ENCODE measurements at places on chromosomes 4 and X.

GRCh38 chrX:31130457-31131220 is 58.8 kb upstream of the FTHL17 start:
- DNase-seq: no peak

DNA sequence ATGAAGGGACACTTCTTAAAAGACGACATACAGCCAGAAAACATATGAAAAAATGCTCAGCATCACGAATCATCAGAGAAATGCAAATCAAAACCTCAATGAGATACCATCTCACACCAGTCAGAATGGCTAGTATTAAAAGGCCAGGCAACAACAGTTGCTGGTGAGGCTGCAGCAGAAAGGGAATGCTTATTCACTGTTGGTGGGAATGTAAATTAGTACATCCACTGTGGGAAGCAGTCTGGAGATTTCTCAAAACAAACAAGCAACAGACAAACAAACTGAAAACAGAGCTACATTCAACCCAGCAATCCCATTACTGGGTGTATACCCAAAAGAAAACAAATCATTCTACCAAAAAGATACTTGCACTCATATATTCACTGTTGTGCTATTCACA is 197.9 kb downstream of the EVC2 start:
- DNase-seq: no peak

DNA sequence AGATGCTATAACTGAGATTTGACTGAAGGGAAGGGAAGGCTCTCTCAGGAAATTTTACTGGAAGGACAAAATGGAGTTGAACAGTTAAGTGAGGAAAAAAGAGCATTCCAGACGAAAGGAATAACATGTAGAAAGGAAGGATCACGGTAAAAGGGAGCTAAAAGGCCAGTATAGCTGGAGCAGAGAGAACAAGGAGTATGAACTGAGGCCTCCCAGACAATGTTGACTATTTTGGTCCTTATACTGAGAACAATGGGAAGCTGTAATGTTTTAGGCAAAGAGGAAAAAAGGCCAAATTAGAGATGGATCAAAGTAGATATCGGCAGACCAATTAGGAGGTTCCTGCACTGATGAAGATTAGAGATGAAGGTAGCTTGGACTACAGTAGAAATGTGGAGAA is 26.8 kb upstream of the SCD5 start:
- DNase-seq: no peak

DNA sequence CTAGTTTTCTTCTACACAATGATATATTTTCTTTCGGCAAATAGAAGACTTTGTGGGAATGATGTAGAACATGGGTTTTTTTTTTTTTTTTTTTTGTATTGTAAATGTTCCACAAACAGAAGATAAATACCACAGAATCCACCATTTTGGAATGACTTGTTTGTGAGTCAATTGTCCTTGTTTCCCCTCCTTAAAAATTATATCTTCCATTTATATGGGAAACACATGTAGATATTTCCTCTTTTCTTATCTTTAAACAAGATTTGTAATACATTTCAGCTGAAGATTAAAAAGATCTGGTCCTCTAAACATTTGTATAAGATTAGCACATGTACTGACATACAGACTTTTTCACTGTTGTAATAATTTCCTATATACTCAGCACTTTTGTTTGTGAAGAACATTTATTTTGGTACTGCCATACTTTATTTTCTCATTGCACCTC is 304.6 kb downstream of the SPRY1 start:
- no peak for DNase-seq

- no peak for DNase-seq
These were observed 644.1 kb upstream of the AGA start for GRCh38 chr4:178086320-178086719.

DNA sequence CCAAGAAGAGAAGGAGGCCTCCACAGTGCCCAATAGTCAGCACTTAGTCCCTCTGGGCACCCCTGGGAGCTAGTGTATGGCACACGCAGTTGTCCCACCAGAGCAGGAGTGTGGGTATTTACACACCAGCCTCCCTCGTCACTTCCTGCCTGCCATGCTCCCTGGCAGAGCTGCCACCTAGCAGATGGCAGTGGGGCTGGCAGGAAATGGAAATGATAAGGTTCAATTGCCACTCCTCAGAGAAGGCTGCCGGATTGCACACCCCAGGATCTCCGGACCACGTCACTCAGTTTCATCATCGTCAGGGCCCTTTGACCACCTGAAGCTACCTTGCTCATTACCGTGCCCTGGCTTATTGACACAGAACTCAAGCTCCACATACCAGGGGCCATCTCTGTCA is 173.3 kb upstream of the PSAPL1 start:
- DNase-seq: no peak

DNA sequence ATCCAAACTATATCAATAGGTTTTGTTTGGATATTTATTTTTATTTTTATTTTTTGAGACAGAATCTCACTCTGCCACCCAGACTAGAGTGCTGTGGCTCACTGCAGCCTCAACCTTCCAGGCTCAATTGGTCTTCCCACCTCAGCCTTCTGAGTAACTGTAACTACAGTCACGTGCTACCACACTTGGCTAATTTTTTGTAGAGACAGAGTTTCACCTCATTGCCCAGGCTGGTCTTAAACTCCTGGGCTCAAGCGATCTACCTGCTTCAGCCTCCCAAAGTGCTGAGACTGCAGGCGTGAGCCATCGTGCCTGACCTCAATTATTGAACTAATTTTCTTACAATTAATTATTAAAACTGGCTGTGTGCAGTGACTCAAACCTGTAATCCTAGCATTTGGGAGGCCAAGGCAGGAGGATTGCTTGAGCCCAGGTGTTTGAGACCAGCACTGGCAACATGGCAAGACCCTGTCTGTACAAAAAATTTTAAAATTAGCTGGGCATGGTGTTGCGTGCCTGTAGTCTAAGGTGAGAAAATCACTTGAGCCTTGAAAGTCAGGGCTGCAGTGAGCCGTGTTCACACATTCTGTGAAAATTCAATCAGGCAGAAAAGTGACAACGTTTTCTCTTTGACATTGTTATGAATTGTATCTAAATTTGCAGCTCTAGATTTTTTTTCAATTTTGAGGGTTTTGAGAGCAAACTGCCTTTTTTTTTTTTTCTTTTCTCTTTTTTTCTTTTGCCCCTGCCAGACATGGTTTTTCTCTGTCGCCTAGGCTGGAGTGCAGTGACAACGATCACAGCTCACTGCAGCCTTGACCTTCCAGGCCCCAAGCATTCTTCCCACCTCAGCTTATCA is 66.0 kb downstream of the UBE2K start:
- no peak for DNase-seq

GRCh38 chr4:6090931-6091330 is 72.7 kb upstream of the C4orf50 start:
- DNase-seq: no peak

- DNase-seq: no peak
These were observed 670.1 kb upstream of the LCORL start for GRCh38 chr4:18691431-18692200.

GRCh38 chrX:56314334-56314733 is 82.2 kb downstream of the KLF8 start:
- DNase-seq: no peak

- DNase-seq: no peak
These were observed 124.0 kb downstream of the PRDM5 start for GRCh38 chr4:120798570-120798969.

DNA sequence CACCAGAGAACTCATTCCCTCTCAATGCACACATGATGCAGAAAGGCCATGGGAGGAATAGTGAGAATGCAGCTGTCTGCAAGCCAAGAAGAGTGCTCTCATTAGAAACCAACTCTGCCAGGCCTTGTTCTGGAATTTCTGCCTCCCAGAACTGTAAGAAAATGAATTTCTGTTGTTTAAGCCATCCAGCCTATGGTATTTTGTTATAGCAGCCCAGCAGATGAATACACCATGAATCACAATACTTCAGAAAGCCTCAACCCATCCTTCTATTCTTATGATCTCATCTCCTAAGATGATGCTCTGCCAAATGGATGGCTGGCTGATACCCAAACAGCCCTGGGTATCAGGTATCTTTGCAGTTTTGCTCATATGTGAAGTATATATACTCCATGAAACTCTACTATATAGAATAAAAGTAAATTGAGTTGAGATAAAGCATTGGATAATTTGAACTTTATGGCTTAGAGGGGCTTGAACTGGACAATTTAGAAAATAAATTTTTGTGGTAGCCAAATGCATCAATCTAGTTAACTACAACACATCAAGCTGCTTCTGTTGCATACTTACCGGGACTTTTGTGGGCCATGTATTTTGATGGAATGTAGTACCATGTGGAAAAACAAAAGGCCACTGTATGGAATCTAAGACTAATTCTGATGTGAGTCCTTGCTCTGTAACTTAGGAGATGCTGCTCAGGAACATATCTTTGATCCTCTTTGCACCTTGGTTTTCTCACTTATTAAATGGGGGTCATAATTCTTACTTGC is 245.9 kb downstream of the HS3ST1 start:
- no peak for DNase-seq

GRCh38 chrX:132677233-132677716 is 188.4 kb upstream of the MBNL3 start:
- DNase-seq: no peak

GRCh38 chr4:151659601-151660364 is 101.0 kb downstream of the GATB start:
- DNase-seq: no peak

GRCh38 chrX:72029483-72030411 is 102.0 kb downstream of the RTL5 start:
- DNase-seq: no peak

DNA sequence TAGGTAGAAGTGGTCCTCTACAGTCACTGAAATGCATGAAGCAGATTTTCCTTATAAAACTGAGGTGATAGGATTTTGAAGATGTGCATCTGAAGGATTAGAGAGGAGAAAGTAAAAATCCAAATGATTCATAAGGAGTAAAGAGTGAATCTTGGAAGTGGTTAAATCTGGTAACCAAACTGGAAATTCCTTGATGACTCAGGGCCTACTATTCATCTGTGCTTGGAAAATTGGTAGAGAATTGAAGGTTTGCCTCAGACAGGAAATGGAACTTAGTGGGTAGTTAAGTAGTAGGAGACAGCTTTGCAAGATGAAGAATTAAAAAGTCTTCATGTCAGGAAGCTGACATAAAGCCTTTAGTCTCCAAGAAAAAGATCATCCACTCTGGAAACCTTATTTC is 368.9 kb upstream of the CTSO start:
- DNase-seq: no peak
